ENCODE measurements at places on chromosomes 16 and 17.
A peak's percentile ranks its signal among the peaks of the same experiment; 100 is the strongest.

- no peak for DNase-seq
These were observed 10.6 kb downstream of the UBB start for GRCh38 chr17:16391451-16391850.

- no peak for DNase-seq
These were observed 79.5 kb downstream of the WIPI1 start for GRCh38 chr17:68377771-68378267.

- no peak for DNase-seq
These were observed 670.7 kb downstream of the MAF start for GRCh38 chr16:78929841-78930240.

- no peak for DNase-seq
These were observed 1011.6 kb downstream of the KCNJ18 start for GRCh38 chr17:22703786-22704441.

- peak; percentile 78 for DNase-seq
These were observed 12.4 kb downstream of the ATP5PD start for GRCh38 chr17:75034236-75034908.

DNA sequence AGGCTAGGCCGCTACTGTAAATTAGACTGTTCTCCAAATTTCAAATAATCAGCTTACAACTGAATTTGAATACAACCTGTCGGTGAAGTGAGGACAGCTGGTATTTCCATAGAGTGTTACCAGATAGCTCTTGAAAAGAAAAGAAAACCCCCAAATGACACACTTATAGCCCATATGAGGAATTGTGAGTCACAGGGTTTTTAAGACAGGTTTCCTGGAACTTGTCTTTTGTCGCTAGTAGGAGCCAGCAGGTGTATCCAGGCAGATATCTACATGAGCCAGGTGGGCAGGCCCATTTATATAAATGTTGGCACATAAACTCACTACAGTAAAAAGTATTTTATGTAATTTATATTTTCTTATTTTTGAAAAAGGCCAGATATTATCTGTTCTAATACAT is 24.0 kb downstream of the TNRC6A start:
- no peak for DNase-seq

- DNase-seq, result no peak
These were observed 169.1 kb downstream of the KATNIP start for GRCh38 chr16:27719106-27719445.

DNA sequence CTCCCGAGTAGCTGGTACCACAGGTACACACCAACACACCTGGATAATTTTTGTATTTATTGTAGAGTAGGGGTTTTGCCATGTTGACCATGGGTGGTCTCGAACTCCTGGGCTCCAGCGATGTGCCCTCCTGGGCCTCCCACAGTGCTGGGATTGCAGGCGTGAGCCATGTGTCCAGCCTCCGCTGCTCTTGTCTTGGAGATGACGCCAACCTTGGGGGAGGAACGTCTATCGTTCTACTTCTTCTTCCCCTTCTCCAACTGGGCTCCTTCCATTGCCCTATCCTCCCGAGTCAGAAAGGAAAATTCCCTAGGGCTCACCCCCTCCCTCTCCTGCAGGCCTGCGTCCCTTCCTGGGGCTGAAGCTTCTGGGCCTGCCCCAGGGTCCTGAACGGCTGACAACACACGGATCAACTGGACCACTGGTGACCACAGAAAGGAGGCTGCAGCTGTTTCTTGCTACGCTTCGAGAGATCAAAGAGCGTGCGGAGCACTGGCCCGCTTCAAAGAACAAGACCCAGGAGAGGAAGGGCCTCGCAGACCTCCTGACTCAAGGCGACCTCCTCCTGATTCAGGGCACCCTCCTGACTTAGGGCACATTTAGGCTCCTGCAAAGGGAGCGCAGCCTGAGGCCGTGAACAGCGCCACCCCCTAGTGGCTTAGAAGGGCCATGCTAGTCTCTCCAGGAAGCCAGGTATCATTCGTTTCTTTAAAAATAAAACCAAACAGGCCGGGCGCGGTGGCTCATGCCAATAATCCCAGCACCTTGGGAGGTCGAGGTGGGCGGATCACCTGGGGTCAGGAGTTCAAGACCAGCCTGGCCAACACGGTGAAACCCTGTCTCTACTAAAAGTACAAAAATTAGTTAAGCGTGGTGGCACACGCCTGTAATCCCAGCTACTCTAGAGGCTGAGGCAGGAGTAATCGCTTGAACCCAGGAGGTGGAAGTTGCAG is 48.5 kb upstream of the HELZ start:
- DNase-seq, result peak; percentile 55

- no peak for DNase-seq
These were observed 180.8 kb downstream of the RBFOX1 start for GRCh38 chr16:7513429-7513828.

All from T-cell (primary cell).